ENCODE measurements at places on chromosomes 2 and 18.

DNA sequence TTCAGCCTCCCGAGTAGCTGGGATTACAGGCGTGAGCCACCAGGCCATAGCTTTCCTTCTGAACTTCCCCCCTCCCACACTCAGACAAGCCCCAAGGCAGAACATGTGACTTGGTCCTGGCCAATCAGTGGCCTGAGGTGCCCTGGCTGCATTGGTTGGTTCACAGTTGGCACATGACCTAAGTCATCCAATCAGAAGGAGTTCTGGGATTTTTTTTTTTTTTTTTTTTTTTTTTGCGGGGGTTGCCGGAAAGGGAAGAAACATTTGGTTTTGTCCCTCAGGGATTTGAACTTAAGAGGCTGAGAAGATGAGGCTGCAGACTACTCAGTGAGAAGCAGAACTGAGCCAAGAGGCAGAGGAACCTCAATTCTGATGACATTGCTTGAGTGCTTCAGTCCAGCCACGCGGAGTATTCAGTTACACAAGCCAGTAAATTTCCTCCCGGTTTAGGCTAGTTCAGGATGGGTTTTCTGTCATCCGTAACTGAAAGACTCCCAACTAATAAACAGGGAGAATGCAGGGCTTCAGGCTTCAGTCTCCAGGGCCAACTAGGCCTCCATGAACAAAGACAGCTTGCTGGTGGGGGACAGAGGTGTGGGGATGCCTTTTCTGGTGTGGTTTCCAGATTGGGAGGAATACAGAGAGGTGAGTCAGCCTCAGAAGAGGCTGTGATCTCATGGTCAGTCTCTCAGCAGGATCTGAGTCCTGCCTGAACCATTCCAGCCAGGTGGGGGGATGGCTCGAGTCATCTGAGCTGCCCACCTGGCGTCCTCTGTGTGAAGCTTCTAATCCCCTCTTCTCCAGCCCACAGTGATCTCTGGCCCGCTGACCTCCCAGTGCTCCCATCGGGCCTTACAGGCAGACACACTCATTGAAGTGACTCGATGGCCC is 9.2 kb downstream of the PTMA start:
- DNase-seq: no peak

GRCh38 chr2:80420530-80421208 is 116.1 kb upstream of the LRRTM1 start:
- no peak for DNase-seq

DNA sequence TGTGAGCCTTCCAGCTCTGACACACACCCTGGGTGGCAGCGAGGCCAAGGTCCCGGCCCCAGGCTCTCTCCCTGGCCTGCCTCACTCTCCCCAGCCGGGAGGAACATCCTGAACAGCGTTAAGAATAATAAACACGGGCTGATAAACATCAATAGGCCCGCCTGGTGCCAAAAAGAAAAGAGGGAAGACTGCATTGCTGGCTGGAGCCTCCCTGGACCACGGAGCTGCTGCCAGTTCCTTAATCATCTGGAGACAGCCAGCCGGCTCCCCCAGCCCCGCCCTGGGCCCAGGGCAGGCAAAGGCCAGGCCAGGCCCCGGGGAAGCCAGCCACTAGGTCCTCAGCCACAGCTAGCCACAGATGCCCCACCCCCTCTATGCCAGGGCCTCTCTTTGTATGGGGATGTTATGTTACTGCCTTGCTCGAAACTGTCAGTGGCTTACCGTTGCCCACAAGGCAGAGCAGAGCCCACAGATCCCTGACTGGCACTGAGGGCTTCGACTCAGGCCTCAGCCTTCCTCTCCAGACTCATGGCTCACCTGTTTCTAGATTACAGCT is 293.7 kb downstream of the DYSF start:
- no peak for DNase-seq

DNA sequence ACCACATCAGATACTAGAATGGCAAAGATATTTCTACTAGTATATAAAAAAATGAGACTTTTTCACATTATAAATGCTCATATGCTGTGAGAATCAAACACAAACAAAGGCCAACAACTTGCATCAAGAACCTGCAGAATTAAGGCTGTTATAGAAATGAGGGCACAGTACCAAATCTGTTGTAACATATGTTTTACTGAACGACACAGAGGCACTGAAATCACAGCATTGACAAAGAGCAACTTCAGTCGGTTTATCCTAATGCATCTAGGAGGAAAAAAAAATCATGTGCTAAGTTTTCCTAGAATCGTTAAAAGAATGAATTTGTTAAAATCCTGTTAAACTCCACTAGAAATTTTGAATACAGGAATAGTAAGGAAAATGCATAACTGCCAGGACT is 617.4 kb upstream of the NETO1 start:
- DNase-seq: no peak

GRCh38 chr18:7567474-7568425 is 634 bp downstream of the PTPRM start:
- no peak for DNase-seq

- no peak for DNase-seq
Observed at GRCh38 chr2:10331702-10332401, 29.1 kb downstream of the HPCAL1 start.

DNA sequence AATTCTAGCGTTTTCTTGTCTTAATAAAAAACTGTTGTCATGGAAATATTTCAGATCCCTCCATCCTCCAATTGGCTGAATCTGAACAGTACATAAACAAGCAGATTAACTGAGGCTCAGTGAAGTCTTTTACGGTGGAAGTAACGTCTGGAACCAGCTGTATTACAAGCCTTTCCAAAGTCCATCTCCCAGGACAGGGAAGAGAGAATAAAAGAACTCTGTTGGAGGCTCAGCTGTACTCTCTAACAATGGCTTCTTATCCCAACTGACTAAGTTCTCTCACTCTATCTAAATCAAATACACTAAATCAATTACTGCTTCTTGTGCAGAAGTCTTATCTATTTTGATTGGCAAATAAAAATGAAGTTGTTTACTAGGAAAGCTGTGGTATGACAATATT is 19.9 kb upstream of the NEDD4L start:
- no peak for DNase-seq

DNA sequence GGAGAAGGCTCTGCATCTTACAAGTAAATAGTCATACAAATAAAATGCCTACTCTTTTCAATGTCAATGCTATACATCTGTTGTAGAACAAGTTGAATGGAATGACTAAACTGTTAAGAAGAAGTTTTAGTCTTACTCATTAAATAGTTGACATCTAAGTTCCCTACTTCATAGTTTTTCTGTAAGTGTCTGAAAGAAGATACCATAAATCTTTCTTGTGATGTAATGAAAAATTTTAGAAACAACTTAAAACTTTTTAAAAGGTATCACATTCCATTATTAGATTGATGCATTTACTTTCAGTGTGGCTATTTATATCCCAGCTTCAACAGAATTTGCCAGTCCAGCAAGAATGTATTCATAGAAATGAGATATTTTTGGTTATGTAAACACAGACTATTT is 185.2 kb upstream of the EPC2 start:
- DNase-seq: no peak

GRCh38 chr2:44952143-44952805 is 10.8 kb downstream of the SIX3 start:
- DNase-seq: no peak

DNA sequence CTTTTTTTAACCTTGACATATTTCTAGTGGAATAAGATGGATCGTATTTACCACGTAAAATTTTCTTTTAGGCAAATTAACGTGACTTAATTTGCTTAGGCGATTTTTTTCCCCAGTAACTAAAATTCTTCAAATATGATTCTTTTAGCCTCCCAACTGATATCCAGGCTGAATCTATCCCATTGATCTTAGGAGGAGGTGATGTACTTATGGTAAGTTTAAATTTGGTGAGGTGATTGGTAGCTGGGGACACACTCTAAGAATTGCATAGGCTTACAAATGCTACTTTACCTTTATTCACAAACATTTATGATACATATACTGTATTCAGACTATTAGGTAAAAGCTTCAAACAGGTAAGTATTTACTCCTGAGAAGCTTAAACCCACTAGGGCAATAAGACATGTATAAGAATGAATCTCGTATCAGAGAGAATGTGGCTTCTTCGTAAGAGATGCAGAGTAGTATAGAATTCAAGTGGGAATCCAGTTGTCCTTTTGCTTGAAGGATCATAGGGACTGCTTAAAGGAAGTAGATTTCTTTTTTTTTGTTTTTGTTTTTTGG is 3.8 kb downstream of the DDX1 start:
- no peak for DNase-seq

DNA sequence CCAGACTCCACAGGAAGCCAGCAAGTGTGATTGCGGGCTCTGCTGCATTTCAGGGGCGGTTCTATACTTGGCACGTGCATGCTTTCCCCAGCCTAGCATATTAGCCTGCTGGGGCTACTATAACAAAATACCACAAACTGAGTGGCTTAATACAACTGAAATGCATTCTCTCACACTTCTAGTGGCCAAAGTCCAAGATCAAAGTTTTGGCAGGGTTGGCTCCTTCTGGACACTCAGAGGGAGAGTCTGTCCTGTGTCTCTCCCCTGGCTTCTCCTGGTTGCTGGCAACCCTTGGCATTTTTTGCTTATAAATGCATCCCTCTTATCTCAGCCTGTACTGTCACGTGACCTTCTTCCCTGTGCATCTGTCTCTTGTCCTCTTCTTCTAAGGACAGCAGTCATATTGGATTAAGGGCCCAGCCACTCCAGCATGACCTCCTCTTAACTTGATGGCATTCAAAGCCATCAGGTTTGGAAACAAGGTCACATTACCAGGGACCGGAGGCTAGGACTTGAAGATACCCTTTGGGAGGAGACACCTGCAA is 138.7 kb downstream of the RNF152 start:
- DNase-seq: no peak

DNA sequence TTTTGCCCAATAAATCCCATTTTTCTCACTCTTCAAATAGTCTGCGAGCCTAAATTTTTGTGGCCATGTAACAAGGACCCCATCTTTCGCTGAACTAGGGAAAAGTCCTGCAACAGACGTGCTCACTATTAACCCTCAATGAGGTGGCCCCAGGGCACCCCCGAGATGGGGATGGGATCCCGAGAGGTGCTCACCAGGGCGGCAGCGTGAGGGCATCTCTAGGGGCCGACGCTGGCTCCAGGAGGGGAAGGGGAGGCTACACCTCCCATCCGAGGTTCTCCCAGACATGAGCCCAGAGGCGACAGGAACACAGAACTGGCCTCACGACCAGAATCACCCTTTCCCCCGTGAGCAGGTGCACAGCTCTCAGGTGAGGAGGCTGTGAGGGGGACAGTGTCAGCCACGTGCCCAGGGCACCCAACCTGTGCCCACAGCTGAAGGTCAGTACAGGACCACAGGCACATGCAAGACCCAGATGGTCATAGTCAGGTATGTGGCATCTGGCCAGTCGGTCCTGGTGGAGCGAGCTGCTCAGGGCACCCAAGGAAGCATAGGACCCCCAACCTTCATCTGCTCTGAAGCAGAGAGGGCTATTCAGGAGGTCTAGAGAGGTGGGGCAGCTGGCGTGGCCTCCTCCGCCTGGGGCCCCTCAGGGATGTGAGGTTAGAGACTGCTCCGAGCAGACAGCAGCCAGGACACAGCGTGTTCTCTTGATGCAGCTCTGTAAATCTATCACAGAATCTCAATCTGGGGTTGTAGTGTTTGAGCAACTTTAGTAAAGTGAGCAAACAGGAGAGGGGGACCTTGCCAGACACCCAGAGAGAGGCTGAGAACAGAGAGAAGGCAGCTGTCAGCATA is 62.8 kb downstream of the PXDN start:
- DNase-seq: no peak

DNA sequence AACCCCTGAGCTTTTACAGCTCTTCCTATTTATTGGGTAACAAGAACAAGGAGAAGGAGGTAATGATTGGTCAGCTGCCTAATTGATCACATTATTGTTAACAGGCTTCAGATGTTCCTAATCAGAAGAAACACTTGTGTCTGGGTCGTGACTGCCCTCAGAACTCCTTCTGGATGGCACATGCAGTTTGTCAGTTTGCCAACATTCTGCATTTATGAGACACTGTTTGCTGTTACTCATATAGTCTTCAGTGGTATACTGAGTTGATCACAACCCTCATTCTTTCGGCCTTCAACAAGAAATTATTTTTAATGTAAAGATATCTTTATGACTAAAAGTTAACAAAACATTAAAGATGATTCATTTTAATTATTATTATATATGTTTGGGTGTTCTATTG is 95.7 kb upstream of the DOCK10 start:
- DNase-seq: no peak

- DNase-seq: no peak
Observed at GRCh38 chr2:23034996-23035395, 350.0 kb upstream of the KLHL29 start.

DNA sequence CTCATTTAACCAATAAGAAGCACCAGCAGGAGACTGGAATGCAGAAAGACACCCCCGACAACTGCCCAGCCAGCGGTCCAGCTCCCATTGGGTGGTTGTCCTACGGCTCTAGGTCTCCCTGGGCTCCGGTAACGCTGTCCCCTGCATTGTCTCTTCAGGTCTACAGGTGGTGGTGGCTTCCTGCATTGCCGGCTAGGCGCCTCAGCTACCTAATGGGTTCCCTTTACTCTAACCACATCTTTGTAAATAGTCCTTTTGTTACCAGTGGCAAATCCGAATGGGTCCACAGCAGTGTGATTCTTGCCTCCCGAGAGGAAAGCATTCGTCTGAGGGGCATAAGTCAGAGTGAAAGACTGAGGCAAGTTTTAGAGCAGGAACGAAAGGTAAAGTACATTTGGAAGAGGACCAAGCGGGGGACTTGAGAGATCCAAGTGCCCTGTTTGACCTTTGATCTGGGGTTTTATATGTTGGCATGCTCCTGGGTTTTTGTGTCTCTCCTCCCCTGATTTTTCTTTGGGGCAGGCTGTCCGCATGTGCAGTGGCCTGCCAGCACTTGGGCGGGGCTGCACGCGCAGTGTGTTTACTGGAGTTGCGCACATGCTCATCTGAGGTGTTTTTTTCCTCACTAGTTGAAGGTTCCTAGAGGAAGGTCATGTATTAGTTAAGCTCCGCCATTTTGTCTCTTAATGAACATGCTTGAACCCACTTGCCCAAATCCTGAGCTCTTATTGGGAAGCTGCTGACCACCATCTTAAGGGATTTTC is 11.0 kb downstream of the FABP1 start:
- no peak for DNase-seq

DNA sequence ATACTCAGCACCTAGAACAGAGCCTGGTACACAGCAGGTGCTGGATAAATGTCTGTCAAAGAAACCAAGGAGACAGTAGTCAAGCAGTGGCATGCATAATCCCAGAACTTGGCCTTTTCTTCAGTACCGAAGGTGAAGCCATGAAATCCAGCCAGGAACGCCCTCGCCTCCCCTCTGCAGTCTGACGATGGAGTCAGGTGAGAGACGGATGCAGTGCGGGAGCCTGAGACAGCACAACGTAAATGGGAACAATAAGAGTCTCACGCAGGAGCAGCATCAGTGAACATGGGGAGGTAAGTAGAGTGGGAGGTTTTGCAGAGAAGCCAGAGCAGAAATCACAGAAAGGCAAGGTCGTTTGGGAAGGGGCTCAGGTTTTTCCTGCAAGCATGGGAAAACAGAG is 389.3 kb upstream of the MYT1L start:
- no peak for DNase-seq
